ENCODE measurements at places on chromosomes 2 and 18.

DNA sequence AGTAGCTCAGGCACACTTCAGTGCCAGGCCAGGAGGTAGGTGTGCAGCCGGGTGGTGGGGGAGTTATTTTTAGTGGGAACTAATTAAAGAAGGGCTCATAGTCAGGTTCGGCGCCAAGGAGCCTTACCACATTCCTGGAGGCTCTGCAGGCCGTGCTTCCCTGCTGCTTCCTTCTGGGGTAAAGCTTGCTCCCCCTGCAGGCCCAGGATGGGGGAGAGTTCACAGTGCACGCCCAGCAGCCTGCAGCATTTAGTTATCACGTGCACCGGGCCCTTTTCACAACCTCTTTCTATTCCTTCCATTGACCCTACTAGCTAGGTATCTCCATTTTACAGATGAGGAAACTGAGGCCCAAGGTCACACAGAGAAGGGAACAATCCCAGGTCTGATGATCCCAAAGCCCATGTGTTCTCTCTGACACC lies 2.5 kb downstream of the KCNF1 start:
- peaks cover 16% of the 10 kb centered on the region for H3K27me3 ChIP-seq
- no peaks in the 10 kb centered on the region for H3K36me3 ChIP-seq
- DNase-seq = no peak
- H3K4me3 ChIP-seq = no peak overlapping the region
- no peaks in the 10 kb centered on the region for H3K4me1 ChIP-seq

- no peak overlapping the region for H3K27ac ChIP-seq
- no peak for DNase-seq
- no peak overlapping the region for H3K4me3 ChIP-seq
- H3K27me3 ChIP-seq = peaks cover 2% of the 10 kb centered on the region
- no peaks in the 10 kb centered on the region for H3K4me1 ChIP-seq
- no peaks in the 10 kb centered on the region for H3K36me3 ChIP-seq
These were observed 75.5 kb downstream of the NPAS2 start for GRCh38 chr2:100895402-100895801.

GRCh38 chr2:196380575-196380974 lies 209.2 kb upstream of the STK17B start:
- no peak overlapping the region for H3K4me3 ChIP-seq
- H3K27me3 ChIP-seq = no peaks in the 10 kb centered on the region
- no peak for DNase-seq
- H3K27ac ChIP-seq = no peak overlapping the region
- H3K4me1 ChIP-seq = no peaks in the 10 kb centered on the region

- H3K27me3 ChIP-seq = no peaks in the 10 kb centered on the region
- no peak overlapping the region for H3K4me3 ChIP-seq
- H3K27ac ChIP-seq = no peak overlapping the region
- H3K4me1 ChIP-seq = no peaks in the 10 kb centered on the region
These were observed 155.0 kb downstream of the TTC32 start for GRCh38 chr2:19746611-19747309.

DNA sequence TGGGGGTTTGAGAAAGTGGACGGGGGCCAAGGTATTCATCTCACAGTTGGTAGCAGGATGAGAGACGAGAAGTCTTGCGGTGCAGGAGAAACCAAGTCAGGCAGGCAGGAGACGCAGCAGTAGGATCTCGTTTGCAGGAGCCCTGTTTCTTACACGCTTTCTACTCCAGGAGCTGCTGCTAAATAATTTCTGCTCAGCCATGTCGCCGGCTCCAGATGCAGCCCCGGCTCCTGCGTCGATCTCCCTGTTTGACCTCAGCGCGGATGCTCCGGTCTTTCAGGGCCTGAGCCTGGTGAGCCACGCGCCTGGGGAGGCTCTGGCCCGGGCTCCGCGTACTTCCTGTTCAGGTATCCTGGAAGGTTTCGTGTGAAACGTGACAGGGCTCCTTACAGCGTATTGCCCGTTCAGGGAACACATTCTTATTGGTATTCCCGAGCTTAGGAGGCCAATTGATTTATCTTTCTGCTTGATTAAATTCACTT lies 494 bp downstream of the ANKZF1 start:
- H3K36me3 ChIP-seq = peaks cover 62% of the 10 kb centered on the region
- peaks cover 39% of the 10 kb centered on the region for H3K4me1 ChIP-seq
- H3K27ac ChIP-seq = peak overlapping the region; percentile 71
- peak; percentile 45 for DNase-seq
- peak overlapping the region; percentile 74 for H3K4me3 ChIP-seq
- no peaks in the 10 kb centered on the region for H3K27me3 ChIP-seq
